Heart right ventricle (tissue), 16 donors: ENCODE measurements at places on chromosomes 1 and 21. TPM values are rescaled to one million over a fixed set of nuclear protein-coding genes. Genes with fewer than 3 reads are reported as not detected.

FCRL1 gene
- not detected for polyA plus RNA-seq

MMEL1 gene
- 0.46 TPM for polyA plus RNA-seq

LGR6 gene
- polyA plus RNA-seq, result 3.2 TPM

KRTAP19-3 gene
- polyA plus RNA-seq, result not detected

SLC30A10 gene
- not detected for polyA plus RNA-seq

CACHD1 gene
- 0.87 TPM for polyA plus RNA-seq
